Activated CD4-positive, alpha-beta memory T cell treated with anti-CD3 and anti-CD28 coated beads for 36 hours (primary cell): ENCODE measurements at places on chromosomes 5 and 9.

DNA sequence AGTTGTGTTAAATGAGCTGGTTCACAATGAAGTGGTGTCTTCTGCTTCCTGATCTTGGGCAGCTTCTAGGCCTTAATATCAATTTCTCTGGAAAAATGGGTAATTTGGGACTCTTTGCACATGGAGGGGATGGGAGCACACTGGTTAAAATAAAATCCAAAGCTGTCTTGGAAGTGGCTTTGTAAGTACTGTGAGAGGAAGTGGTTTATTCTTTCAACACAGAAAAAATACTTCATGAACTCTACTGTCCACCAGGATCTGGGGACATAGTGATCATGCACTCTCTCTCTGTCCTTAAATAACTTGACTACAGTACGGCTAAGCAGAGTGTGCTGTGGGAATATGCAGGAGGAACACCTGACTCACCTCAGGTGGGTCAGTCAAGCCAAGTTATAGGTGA, 2.4 kb downstream of the PCYOX1L start:
- DNase-seq, result no peak

DNA sequence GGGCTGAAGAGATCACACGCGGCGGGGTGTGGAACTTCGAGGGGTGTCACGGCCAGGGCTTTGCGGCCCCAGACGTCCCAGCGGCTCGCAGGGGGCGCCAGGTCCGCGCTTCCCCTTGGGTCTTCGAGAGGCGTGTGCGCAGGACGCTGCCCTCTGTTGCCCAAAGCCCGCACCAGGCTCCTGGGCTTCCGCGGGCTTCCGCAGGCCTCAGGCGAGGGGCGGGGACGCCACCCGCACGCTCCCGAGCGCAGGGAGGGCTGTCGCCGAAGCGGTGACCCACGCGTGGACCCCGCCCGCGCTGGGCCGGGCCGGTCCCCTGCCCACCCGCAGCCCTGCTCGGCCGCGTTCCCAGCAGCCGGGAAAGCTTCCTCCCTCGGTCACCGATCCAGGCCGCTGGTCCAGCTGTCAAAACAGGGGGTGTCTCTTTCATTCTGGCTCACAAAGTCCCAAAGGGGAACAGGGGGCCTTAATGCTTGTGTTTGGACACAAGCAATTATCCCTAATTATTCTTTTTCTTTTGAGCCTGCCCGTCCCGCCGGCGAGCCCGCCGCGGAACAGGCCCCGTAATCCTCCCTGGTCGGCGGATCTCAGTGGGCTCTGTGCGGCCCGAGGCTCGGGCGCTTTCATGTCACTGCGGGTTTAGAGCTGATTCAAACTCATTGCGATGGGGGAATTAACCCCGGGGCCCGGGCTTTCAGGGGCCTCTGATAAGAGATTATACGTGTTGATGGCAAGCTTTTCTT, 60.6 kb downstream of the TMEM174 start:
- DNase-seq, result no peak

DNA sequence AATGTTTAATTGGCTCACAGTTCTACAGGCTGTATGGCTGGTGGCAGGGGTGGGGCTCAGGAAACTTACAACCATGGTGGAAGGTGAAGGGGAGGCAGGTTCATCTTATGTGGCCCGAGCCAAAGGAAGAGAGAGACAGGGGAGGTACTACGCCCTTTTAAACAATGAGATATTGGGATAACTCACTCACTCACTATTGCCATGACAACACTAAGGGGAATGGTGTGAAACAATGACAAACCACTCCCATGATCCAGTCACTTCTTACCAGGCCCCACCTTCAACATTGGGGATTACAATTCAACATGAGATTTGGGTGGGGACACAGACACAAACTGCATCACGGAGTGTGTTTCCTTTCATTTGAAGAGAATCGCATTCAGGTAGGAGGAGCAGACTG, 220.9 kb downstream of the GADD45G start:
- no peak for DNase-seq

- no peak for DNase-seq
Measured at GRCh38 chr9:106622164-106622487, 240.8 kb upstream of the ZNF462 start.

GRCh38 chr5:84257061-84257460, 127.6 kb downstream of the EDIL3 start:
- DNase-seq, result no peak

DNA sequence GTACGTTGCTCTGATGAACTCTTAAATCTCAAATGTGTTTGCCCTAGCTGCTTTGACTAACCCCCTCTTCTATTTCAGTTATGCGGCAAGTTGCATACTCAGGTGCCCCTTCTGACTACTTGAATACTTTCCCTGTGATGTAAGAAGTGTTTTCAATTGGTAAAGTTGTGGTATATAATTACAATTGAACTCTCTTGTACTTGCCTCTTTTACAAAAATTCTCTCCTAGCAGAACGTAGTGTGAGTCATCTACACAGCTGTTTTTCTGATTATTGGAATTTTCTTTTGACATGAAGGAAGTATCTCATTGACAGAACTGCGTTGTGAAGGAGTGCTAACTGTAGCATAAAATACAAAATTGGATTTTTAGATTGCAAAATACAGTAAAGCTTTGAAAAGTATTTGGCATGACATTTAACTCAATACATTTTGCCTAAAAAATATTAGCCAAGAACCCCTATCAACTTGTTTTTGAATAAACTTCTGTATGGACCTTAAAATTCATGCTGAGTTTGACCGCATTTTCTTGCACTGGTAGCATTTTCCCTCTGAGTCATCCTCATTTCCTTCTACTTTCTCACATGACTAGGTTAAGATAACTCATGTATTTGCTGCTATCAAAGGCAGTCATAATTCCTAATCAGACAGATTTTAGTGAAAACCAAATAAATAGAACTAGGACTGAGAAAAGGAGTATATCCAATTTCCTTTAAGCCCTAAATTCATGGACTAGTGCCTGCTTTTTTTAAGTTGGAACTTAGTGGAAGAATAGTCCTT, 6.3 kb downstream of the CRHBP start:
- DNase-seq, result no peak

DNA sequence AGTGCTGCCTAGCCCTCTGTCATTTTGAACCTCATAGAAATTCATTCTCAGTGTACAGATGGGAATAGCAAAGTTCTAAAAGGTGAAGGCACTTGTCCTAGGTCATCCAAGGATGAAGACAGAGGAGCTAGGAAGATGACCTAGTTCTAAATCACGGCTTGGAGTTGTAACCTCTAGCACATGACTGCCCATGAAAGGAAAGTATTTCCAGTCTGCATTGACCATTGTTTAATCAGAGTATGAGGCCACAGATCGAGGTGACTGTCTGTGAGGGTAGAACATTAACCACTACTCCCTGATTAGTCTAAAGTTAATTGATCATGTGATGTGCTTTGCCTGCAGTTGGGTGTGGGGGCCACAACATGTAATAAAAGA, 674 bp upstream of the TNFSF15 start:
- no peak for DNase-seq
